ENCODE measurements at places on chromosomes 4 and X.

- DNase-seq: peak; percentile 57
These were observed 143.1 kb downstream of the C4orf33 start for GRCh38 chr4:129239088-129239487.

GRCh38 chr4:97013711-97014110 is 1129.6 kb downstream of the STPG2 start:
- DNase-seq: no peak

DNA sequence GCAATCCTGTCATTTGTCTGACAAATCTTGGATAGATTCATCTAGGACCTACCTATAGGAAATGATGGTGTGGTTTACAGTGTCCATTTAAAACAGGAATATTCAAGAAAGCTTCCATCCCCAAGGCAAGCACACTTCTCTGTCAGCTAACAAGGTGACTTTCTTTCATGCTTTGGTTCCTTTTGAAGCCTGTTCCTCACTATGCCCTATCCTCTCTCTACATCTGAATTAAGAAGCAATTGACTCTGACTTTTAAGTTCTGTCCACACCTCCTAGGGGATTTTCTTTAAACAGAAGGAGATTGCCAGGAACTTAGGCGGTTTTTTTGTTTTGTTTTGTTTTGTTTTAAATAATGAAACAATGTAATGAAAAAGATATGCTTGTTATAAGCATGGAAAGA is 1181.4 kb upstream of the TENM3 start:
- DNase-seq: no peak

- no peak for DNase-seq
These were observed 307.2 kb upstream of the NR3C2 start for GRCh38 chr4:148749403-148749802.

Data from stromal cell of bone marrow (primary cell).